Activated effector memory CD4-positive, alpha-beta T cell treated with Interleukin-2 at 50 U/mL for 16 hours (primary cell): ENCODE measurements at places on chromosomes 1 and 21.
A peak's percentile ranks its signal among the peaks of the same experiment; 100 is the strongest.

- DNase-seq = no peak
Measured at GRCh38 chr1:181079382-181079781, 9.1 kb upstream of the IER5 start.

DNA sequence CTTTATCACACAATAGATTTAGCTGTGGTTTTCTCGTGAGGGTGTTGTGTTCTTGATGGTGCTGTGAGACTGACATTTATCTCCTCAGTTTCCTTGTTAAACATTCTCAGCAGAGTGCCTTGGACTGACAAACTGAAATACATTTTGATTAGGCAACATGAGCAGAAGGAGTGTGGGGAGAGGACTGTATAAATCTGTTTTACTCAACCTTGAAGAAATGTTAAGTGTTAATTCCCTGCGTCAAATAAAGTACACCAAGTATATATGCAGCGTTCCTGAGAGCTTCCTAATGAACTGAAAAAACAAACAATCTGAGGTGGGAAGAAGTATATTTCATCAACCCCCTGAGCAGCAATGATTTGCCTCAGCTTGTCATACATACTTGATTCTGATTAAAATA lies 540.3 kb upstream of the B3GALT2 start:
- DNase-seq = no peak

GRCh38 chr1:87449348-87449963 lies 120.8 kb downstream of the LMO4 start:
- DNase-seq = peak; percentile 16

GRCh38 chr1:165853528-165854075 lies 26.2 kb downstream of the UCK2 start:
- DNase-seq = no peak

- no peak for DNase-seq
Measured at GRCh38 chr1:177977141-177977540, 7.3 kb upstream of the SEC16B start.

DNA sequence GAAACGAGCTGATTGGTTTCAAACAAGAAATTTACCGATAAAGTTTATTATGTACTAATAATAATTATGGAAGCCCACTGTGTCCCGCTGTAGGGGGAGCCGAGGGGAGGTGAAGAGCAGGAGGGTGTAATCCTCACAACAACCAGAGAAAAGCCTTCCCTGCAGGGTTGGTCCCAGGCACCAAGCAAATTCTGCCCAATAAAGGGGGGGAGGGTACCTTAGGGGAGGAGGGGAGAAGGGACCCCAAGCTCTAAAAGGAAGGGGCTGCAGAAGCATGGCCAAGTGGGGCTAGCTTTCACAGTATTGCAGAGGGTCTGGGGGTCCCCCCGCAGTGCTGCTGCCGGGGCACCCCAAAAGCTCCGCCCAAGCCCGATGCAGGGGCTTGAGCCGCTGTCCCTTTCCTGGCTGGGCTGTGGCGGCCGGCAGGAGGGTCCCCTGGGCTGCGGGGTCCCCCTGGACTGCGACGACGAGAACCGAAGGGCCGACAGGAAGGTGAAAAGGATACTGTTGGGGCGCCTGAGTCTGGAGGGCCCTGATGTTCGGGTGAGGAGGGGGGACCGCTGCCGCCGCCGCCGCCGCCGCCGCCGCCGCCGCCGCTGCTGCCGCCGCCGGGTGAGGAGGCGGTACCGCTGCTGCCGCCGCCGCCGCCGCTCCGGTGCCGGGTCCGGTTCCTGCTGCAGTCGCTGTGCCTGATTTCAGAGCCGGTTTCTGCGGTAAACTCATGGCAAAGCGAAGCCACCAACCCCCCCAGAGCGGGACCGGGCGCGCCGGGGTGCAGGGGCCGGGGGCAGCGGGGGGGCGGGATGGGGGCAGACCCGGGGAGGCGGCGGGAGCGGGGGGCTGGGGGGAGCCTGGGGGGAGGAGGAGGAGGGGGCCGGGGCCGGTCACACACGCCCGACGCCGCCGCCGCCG lies 771 bp downstream of the EIF4G3 start:
- peak; percentile 38 for DNase-seq

DNA sequence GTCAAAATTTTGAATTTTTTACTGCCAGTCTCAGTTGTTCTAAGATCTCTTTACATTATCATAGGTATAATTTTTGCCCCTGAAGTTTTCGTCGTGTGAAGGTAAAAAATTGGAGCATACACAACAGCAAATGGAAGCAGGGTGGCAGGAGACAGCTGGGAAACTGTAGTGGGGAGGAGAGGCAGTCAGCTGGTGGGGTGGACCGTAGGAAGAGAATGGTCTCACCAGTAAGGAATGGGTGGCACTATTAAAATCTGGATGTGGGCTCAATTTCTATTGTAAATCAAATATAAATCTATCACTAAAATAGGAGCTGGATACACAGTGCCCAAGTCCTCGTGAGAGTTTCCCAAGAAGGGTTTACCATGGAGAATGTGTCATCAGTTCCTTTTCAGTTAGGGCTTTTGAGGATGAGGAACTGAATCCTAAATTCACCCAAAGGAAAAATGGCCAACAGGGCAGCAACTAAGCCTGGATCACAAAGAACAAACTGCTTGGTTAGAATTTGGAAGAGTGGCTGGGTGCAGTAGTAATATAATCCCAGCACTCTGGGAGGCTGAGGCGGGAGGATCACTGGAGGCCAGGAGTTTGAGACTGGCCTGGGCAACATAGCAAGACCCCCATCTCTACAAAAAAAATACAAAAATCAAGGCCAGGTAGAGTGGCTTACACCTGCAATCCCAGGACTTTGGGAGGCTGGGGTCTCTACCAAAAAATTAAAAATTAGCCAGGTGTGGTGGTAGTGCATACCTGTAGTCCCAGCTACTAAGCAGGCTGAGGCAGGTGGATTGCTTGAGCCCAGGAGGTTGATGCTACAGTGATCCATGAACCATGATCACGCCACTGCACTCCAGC lies 10.5 kb upstream of the IRF2BP2 start:
- no peak for DNase-seq

- DNase-seq = no peak
Measured at GRCh38 chr1:201683397-201683796, 144.5 kb downstream of the NAV1 start.

DNA sequence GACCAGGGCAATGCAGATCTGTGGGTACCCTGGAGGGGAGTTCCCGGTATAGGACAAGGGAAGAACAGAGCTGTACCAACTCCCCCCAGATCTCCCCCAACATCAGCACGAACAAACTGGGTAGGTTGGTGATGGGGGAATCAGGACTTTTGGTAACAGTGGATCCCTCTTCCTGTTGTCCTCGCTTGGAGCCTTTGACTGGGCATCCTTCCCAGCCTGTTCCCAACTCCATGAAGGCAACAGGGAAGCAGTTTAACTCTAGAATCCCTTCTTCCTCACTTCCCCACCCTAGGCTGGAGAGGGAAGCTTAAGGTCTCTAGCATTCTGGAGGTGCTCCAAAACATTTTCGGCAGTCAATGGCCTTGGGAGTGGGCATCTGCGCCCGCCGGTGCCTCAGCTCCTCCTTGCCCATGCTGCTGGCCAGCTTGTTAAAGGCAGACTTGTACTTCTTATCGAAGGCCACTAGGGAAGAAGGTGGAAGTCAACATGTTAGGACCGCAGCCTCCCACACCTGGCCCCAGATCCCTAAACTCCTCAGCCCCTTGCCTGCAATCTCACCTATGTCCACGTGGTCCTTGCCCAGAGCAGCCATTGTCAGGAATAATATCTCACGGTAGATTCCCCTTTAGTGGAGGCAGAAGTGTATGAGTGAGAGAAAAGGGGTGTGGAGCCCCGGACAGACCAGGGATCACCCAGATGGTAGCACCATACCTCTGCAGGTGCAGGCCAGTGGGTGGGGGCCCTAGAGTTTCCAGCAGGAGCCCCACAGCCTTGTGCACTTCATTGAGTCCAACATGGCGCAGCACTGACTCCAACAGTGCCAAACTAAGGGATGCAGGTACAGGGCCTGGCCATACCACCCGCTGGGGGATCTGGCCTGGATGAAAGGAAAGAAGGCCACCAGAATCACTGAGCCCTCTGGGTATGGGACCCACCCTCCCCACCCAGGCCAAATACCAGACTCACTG lies 7.5 kb upstream of the GATAD2B start:
- DNase-seq = no peak

GRCh38 chr1:10082785-10083479 lies 50.2 kb downstream of the UBE4B start:
- no peak for DNase-seq

GRCh38 chr1:234582681-234583301 lies 27.2 kb downstream of the IRF2BP2 start:
- DNase-seq = no peak

- DNase-seq = no peak
Measured at GRCh38 chr21:37032877-37033471, 26.5 kb downstream of the RIPPLY3 start.

DNA sequence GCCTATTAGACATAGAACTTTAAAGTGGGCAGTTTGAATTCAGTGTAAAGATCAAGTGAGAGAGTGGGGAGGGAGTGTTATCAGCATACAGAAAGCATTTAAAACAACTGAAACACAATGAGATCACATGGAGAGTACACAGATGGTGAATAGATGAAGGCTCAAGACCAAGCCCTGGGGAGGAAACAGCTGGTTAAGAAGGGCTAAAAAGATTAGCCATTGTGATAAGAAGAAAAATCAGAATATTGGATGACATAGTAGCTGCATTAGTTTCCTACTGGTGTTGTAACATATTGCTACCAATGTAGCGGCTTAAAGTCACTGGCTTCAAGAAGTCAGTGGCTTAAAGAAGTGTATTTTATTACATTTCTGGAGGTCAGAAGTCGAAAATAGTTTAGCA lies 443.4 kb upstream of the RGS18 start:
- no peak for DNase-seq

- no peak for DNase-seq
Measured at GRCh38 chr1:4708840-4709507, 54.6 kb downstream of the AJAP1 start.

DNA sequence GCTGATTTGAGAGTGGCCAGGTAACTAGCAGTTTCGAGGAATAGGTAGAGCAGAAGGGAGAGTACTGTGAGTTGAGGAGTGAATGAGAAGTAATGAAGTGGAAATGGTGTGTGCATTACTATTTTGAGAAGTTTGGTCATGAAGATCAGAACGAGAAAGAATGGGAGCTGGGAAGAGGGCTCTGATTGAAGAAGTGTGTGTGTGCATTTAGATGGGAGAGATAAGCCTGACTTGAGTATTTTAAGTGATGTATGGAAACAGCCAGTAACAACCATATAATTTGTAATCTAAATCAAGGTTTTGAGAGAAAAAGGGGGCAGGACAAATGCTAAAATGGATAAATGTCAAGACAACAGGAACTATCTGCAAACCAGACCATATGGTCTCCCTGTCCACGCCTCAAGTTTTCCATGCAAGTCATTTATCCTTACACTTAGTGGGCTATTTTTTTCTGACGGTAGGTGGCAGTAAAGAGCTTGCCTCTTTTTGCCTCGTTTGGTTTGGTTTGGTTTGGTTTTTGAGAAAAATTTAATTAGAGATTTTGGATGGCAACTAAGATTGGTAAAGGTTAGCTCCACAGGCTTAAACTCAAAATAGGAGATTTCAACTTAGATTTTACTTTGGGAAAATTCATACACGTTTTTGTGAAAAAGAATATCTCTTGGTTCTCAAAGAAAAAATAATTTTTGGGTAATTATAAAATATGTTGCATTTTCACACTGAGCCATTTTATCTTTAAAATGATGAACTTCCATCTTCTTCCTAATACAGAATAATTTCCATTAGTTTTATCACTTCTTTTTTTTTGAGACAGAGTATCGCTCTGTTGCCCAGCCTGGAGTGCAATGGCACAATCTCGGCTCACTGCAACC lies 9.5 kb upstream of the B3GALNT2 start:
- DNase-seq = no peak

GRCh38 chr1:207404849-207405525 lies 49.1 kb upstream of the CR2 start:
- no peak for DNase-seq

- DNase-seq = no peak
Measured at GRCh38 chr21:17667256-17667655, 54.6 kb upstream of the BTG3 start.

GRCh38 chr1:169894424-169895145 lies 889 bp upstream of the SCYL3 start:
- no peak for DNase-seq

- DNase-seq = no peak
Measured at GRCh38 chr1:180046674-180047073, 92.1 kb downstream of the CEP350 start.

DNA sequence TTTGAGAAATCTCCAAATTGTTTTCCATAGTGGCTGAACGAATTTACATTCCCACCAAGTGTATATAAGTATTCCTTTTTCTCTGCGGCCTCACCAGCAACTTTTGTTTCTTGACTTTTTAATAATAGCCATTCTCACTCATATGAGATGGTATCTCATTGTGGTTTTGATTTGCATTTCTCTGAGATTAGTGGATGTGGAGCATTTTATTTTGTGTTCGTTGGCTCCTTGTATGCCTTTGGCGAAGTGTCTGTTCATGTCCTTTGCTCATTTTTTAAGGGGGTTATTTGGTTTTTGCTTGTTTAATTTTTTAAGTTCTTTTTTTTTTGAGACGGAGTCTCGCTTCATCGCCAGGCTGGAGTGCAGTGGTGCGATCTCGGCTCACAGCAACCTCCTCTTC lies 45.1 kb upstream of the MPC2 start:
- DNase-seq = no peak

- DNase-seq = no peak
Measured at GRCh38 chr1:162550925-162551324, 10.6 kb upstream of the UAP1 start.

- no peak for DNase-seq
Measured at GRCh38 chr1:5554111-5554510, 438.1 kb downstream of the NPHP4 start.

DNA sequence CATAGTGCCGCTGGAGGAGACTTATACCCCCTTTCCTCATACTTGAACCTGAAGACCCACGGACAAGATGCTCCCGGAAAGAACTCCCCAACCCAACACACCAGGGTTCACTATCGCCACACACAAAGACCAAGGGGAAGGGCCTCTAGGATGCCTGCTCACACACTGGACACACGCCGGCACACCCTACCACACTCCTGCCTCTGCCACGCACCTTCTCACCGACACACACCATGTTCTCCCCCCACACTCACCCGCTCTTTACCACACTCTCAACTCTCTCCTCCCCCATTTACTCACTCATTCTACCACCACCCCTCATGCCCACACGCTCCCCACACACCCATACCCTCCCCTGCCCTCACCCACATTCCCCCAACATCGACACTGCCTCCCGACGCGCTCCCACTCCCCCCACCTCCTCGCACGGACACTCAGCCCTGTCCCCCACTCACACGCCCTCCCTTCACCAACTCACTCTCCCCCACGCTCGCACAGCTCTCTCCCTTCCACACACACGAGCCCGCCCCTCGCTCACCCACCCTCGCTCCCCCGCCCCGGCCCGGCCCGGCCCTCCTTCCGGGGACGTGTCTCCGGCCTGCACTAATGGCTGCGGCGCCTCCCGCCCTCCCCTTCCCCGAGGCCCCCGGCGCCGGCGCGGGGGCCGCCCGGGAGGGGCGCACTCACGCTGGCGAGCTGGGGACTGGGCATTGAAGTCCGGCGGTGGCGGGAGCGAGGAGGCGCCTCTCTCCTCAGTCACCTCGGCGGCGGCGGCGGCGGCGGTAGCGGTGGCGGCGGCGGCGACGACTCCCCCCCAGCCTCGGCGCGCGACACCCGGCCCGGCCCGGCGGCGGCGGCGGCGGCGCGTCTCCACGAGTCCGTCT lies 626 bp downstream of the PTP4A2 start:
- DNase-seq = peak; percentile 78
